DMS153 (cell line): ENCODE measurements at places on chromosomes 13 and 19.

GRCh38 chr19:17209126-17210036 lies 5.8 kb upstream of the USE1 start:
- DNase-seq, result peak; percentile 12

DNA sequence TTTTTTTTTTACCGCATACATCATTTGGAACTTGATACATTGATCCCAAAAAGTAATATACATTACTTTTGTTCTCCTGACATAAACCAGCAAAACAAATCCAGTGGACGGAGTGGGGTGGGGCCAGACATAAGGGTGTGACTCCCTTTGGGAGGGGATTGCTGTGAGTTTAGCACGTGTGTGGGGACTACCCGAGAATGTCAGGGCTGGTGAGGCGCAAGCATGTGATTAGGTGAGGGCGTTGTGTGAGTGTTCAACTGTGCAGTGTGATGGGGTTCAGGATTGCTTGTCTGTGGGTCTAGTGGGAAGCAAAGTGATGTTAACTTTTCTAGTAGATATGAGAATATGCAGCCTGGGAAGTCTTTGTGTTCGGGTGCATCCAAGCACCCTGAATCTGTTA lies 468.0 kb downstream of the TSHZ3 start:
- no peak for DNase-seq

DNA sequence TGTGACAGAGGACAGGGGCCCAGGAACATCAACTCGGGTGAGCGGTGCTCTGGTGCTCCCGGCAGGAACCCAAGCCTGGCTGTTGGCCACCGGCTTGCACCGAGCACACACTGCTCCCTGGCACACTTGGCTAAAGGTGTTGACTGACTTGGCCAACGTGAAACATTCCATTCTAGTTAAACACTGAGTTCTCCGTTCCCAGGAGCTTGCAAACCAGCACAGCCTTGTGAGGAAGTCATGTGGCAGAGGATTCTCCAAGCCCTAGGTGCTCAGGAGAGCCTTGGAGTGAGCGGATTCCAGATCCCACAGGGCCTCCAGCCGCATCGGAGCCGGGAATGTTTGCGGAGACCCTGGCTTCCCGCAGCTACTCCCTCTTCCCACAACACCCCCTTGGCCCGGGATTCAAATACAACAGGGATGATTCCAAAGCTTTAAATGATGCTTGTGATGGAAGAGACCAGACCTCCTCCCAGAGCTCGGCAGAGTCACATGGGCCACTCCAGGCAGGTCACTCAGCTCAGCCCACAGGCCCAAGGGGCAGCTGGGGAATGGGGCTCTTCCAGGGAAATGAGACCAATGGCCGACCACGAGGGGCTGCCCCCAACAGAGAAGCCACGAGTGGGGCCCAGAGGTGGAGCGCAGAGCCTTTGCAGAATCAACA lies 2.9 kb downstream of the C13orf46 start:
- no peak for DNase-seq

DNA sequence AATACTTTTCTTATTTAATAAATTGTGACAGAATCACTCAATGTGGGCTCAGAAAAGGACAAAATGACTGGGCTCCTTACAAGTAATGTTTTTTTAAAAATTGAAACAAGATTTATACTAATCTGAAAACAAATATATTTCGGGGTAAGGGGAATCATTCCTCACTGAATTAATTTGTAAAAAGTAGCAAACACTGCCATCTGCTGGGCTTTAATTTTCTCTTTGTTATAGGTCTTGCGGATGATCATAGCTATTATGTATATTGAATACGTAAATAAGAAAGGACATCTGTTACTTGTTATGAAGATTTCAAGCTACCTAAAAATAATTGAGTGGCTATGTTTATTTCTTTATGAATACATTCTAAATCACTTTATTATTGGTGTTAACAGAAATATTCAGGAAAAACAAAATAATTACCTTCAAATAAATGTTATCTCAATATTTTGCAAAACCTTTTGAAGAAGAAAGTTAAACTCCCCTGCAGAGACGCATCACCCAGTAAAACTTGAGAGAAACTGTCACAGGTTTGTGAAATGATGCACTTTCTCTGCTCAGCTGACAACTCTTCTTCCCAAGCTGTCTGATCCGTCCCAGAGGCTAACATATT lies 17.8 kb upstream of the ENOX1 start:
- peak; percentile 41 for DNase-seq

DNA sequence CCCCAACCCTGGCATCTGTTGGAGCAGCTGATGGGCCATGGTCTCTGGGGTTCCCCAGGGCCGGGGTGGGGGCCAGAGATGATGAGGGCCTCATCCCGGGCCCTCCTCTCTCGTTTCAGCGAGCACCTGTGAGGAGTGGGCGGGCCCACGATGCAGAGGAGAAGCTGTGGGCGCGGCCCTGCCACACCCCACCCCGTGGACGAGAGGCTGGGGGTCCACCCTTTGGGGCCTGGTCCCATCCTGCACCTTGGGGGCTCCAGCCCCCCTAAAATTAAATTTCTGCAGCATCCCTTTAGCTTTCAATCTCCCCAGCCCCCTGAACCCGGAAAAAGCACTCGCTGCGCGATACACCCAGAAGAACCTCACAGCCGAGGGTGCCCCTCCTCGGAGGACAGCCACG lies 5.6 kb downstream of the HMG20B start:
- no peak for DNase-seq
